CD4-positive, alpha-beta T cell treated with Interleukin-17A for 4 hours (primary cell): ENCODE measurements at places on chromosomes 5 and 9.

DNA sequence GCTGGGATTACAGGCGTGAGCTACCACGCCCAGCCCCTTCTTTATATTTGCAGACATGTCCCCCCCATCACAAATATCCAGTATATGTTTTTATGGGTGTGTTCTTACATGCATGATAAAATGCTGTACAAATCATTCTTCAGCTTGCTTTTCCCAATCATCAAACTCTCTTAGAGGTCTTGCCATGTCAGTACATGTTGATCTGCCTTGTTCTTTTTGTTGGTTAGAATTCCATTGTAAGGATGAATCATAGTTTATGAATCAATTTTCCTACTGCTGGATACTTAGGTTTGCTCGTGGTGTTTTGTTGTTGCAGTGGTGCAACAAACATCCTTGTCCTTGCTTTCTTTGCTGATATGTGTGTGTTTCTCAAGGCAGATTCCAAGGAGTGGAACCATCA, 79.9 kb upstream of the NEURL1B start:
- DNase-seq: no peak

- DNase-seq: no peak
These were observed 266.4 kb upstream of the IRX4 start for GRCh38 chr5:2149195-2149539.

DNA sequence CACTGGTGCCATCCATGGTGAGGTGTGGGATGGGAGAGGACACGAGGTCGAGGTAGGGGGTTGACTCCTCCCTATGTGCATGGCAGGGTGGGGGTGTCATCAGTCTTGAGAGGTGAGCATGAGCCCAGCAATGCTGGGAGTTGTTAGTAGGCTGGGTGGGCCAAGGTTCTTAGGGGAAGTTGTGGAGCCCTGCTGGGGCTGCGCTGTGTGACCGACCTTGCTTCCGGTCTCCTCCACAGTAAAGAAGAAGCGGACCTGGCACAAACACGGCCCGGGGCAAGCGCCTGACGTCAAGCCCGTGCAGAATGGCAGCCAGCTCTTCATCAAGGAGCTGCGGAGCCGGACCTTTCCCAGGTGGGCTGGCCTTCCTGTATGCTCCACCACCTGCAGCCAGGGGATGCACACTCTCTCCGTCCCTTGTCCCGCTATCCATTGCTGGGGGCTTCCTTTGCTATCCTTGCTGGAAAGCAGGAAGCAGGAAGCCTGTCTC, 59.8 kb downstream of the PHF2 start:
- DNase-seq: no peak

GRCh38 chr5:58322453-58322852, 137.4 kb downstream of the PLK2 start:
- DNase-seq: no peak

DNA sequence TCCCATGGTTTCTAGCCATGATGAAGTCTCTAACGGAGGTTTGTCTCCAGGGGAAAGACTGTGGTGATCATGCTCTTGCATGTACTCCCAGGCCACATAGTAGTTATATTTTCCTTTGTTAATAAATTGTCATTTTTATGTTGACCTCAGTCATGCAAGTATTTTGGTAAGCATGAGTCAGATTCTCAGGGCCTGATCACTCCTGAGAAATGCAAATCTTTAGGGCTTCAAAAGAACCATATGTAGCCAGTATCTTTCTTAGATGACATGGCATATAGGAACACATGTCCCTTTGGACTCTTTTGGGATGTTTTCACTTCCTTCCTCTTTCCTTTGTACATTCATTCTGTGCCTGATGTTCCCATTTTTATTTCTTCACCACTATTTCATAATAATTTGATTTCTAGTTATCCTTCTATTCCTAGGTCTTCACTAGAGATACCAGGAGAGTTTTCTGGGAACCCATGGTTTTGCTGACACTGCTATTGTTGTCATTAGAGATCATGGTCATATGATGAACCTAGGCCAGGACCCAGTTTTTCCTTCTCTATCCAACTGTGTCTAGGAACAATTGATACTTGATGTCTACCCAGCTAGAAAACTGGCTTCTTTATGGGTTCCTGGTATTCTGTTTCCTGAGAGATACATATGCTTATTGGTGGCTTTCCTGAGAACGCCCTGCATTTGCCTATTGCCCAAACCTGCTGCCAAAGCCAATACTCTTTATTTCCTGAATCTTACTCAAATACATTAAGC, 248.1 kb upstream of the NREP start:
- DNase-seq: no peak

DNA sequence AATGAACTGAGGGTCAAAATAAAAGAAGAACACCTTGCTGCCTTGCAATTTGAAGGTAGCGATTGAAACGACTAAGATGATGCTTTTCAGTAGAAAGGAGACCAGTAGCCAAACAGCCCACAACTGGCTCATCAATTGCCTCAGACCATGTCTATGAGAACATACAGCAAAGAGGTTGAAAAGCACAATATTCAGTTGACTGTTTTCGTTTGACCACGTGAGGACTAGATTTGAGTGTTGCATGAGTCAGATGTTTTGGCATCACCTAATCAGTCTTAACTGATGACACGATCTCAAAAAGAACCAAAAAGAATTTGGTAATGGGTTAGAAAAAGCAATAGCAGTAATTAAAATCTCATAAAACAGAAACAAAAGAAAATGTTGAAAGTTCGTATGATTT, 82.7 kb upstream of the IL7R start:
- DNase-seq: peak; percentile 23

DNA sequence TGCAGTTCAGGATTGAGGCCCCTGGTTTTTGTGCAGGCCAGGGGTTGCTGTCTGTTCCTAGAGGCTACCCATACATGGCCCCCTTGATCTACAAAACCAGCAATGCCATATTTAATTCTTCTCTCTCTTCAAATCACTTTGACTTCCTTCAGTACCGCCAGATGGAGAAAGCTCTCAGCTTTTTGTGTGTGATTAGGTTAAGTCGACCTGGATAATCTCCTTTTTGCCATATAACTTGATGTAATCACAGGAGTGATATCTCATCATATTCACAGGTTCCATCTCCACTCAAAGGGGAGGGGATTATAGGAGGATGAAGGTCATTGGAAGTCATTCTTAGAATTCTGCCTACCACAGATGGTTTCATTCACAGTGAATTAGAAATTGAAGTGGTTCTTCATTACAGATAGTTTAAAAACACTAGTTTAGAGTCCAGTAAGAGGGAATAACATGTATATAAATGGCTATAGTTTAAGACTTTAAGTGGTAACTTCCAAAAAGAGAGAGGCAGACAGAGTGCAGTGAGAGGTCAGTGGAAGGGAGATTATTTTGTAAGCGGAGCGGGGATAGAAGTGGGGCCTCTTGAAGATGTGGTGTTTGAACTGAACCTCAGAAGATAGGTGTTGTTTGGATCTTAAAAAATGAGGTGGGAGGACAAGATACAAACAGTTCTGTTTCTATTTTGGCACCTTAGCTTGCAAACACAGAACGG, 85.9 kb downstream of the GALNT10 start:
- no peak for DNase-seq

- no peak for DNase-seq
These were observed 941.4 kb upstream of the CTNND2 start for GRCh38 chr5:12845549-12846159.

DNA sequence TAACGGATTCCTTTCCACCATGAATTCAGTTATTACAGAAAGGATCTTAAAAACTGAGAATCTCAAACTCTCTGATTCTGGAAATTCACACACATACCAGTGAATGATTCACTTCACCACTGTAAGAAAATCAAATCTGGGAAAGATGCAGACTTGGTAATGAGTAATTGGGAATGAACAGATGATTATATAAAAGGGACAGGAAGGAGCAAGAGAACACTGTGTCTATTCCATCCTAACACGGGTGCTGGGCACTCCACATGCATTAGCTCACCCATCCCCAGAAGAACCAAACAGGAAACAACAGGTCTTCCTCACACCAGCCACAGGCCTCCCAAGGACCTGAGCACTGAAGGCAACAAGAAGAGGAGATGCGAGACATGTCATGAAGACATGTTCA, 74.8 kb upstream of the ZNF622 start:
- no peak for DNase-seq
